AG10803 (cell line): ENCODE measurements at places on chromosomes 7 and 10.
A peak's percentile ranks its signal among the peaks of the same experiment; 100 is the strongest.

DNA sequence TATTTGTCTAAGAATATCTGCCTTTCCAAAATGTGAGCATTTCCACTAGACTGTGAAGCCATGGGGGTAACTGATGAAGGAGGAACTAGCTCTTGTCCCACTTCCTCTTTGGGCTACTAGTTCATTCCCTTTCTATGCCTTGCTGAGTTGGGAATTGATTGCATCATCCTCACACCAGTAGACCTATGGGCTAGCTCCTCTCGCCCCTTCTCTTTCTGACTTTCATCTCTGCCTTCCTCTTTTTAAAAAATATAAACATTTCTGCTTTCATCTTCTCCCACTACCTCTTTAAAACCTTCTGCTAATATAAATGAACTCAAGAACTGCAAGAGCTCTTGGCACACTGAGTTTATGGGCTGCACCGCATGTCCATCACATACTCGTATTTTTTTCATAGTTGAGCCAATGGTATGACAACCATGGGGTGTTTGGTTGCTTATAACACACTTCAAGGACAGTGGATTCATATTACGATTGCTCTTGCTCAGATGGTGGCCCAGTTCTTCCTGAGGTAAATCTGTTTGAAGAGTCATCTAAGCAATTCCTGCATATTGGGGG is 182.0 kb downstream of the REEP3 start:
- DNase-seq, result peak; percentile 36

DNA sequence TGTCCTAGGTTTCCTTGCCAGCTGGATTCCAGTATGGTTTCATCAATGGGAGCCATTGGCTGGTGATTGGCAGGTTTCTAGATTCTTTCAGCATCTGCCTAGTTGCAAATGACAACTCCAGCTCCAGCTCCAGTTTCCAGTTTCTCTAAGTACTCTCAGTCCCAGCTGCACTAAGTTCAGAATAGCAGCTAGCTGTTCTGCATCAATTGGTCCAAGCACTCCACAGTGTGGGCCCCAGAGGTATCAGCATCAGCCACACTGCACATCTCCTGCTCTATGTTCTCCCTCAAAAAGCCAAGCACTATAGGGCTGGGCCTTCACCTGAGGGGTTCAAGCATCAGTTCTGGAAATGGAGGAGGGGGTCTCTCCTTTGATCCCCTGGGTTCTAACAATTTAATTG is 143.4 kb downstream of the VPS50 start:
- DNase-seq, result peak; percentile 3

DNA sequence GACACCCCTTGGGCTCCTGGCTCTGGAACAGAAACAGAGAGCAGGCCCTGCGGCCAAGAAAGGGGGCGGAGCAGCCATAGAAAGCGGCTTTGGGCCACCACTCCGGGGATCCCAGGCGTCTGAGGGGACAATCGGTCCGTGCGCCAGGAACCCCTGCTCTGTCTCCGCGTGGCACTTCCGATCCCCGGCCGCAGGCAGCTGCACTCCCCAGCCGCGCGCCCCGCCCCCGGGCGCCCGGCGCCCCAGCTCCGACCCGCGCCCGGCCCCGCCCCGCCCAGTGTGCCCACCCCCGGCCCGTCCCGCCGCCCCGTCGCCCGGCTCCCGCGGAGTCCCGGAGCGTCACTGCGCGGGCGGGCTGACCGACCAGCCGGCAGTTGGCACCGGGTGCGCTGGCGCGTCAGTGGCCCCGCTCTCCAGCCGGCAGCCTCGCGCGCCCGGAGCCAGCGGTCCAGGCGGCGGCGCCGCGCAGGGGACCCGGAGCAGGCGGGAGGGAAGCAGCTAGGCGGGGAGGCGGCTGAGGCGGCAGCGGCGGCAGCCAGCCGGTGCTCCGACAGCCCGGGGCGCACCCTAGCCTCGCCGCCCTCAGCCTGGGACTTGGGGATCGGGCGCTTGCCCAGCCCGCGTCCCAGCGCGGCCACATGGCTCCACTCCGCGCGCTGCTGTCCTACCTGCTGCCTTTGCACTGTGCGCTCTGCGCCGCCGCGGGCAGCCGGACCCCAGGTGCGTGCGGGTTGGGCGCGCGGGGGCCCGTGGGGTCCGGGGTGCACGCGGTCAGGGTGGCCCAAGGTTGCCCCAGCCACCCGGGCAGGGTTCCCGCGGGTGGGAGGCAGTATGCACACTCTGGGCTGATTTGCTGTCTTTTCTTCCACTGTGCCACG is at the start of gene ADAMTS14:
Gene ADAMTS14, plus strand, starts transcription at position 342 of the 878 bp plus-strand sequence. Its CDS starts 297 bp downstream, at position 639.
- peak; percentile 38 for DNase-seq

- no peak for DNase-seq
Observed at GRCh38 chr7:129775695-129776361, 164.3 kb downstream of the NRF1 start.

DNA sequence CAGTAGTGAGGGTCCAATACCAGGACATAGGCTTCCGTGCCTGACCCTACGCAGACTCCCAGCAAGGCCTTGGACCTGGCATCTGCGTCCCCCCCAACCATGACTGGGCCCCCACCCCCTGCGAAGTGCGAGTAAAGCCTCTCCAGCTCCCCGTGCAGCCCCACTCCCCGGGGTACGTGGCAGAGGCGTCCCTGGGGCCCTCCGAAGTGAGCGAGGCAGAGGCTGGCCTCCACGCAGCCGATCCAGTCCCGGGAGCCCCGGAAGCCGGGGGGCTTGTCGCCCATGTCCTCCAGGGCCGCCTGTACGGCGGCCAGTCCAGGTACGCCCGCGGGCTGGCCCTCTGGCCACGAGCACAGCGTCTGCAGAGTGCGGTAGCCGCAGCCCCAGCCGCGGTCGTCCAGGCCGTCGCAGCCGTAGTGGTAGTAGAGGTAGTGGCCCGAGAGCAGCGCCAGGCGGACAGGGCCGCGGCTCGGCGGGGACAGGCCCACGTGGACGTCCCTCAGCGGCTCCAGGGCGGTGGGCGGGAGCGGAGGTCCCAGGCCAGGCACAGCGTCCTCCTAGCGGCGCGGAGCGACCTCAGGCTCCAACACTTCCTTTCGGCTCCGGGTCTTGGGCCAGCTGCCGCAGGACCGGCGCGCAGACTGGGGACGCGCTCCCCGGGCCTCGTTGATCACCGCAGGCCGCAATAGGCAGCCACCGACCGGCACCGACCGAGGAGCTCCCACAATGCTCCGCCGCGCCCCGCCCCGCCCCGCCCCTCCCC is at the start of gene UFSP1:
Gene UFSP1, minus strand, starts transcription at position 728 of the 763 bp plus-strand sequence. Its CDS starts 444 bp downstream, at position 284.
- no peak for DNase-seq

DNA sequence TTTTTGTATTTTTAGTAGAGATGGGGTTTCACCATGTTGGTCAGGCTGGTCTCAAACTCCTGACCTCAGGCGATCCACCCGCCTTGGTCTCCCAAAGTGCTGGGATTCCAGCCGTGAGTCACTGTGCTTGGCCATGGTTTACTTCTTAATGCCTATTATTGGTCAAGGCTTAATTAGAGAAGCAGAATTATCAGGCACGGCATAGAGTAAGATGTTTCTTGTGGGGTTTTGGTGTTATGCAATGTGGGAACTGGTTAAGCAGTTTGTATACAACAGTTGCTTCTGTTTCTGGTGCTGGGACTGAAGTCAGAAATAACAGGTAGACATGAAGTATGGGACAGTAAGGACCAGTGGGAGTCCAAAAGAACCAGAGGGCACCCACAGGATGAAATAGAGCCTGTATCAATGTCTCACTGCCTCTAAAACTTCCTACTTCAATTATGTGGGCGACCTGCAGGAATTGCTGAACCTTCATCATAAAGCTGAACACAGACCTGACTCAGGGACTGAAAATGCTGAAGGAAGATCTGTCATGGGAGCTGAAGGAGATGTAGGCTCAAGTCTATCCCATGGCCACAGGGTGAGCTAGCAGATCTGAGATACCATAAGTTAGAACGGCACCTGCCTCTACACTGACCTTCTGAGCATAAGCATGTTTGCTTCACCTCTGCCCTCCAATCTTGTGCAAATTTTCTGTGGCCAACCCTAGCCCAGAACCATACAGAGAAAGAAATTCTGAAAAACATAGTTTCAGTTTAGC is 38.3 kb upstream of the VCL start:
- DNase-seq, result peak; percentile 62
